Activated gamma-delta T cell (primary cell): ENCODE measurements at places on chromosomes 12 and 14.

- DNase-seq, result no peak
Measured at GRCh38 chr12:123034865-123035264, 54.4 kb downstream of the ARL6IP4 start.

DNA sequence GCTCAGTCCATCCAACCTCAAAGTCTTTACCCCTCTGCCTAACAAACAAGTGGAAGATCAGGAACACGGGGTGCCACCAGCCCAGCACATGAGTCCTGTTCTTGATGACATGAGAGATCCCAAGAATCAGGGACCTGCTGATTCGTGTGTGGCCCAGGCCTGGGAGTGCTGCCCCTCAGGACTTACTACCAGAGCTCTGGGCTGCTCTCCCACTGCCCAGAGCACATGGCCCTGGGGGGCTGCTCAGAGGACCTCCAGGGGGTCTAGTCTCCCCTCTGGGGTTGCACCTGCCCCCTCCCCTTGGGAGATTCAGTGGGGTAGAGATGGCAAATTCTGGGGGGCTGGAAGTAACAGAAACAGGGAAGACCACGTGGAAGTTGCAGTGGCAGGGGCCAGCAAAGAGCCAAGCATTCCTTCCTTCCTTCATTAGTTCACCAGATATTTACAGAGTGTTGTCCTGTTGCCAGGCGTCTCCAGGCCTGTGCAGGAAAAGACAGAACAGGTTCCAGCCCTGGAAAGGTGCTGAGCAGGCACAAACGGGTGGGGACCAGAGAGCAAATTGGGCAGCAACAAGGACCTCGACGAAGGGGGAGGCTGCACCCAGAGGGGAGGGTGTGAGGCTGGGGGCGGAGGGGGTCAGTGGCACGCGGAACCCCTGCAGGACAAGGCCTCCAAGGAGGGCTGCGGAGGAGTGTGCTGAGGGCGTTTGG lies 45.1 kb upstream of the MEG3 start:
- no peak for DNase-seq

DNA sequence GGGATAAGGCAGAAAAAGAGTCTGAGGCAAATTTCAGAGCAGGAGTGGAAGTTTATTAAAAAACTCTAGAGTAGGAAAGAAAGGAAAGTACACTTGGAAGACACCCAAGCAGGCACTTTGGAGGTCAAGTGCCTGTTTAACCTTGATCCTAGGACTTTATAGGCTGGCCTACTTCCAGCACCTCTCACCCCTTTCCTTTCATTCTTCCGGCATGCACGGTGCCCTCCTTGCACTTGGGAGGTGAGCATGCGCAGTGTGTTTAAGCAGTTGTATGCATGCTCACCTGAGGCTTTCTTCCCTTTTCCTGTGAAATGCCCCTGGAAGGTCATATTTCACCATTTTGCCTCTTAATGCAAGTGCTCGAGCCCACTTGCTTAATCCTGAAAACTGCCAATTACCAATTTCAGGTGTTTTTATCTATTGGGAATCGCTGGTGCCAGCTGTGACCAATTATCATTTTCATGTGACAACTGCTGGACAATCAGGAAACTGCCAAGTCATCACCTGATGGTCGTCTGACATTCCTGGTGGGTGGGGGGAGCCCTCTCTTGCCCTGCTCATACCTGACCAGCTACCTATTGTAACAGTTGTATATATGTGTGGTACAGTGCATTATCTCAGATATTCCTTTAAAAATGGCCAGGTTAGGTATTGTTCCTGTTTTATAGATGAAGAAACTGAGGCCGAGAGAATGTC lies 53.5 kb downstream of the SUDS3 start:
- DNase-seq, result no peak

DNA sequence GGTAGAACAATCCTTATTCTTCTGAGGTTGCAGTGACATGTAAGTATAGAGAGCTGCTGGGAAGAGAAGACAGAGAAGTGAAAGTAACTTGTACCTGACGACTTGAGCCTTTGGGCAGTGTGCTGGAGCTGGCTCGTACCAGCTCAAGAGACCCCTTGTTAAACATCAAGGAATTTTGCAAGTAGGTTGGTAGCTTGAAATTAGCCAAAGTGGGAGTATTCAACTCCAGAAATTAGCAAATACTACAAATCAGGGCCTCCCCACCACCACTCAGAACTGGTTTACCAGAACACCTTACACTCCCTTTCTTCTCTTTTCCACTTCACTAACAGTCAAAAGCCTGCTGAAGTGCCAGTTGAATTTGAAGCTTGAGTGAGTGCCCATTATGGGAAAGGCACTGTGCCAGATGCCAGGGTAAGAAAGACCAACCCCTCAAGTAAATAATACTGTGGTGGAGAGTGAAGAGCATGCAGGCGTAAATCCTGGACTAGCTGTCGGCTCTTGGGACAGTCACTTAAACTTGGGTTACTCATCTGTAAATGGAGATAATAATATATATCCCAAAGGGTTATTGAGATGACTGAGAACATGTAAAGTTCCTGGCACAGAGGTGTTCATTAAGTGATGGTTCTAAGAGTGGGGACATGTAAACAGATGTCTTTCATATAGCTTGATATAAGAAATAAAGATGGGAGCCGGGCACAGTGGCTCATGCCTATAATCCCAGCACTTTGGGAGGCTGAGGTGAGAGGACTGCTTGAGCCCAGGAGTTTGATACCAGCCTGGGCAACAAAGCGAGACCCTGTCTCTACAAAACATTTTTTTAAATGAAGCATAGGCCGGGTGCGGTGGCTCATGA lies 27.0 kb upstream of the EID3 start:
- DNase-seq, result no peak

DNA sequence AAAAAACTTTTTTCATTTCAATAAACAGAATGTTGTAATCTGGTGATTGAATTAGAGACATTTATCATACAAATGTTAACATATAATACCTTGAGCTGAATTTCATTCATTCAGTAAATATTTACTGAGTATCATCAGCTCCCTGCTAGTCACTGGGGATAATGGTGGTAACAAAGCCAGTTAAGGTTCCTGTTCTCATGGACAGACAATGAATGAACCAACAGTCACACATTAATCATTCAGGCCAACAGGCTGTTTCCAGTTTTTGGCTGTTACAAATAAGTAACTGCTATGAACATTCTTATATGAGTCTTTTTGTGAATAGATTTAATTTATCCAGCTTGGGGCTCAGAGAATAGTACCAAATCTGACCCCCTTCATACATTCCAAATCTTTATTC lies 13.5 kb downstream of the EXD2 start:
- no peak for DNase-seq

GRCh38 chr14:32512813-32513212 lies 183.7 kb downstream of the AKAP6 start:
- DNase-seq, result no peak

DNA sequence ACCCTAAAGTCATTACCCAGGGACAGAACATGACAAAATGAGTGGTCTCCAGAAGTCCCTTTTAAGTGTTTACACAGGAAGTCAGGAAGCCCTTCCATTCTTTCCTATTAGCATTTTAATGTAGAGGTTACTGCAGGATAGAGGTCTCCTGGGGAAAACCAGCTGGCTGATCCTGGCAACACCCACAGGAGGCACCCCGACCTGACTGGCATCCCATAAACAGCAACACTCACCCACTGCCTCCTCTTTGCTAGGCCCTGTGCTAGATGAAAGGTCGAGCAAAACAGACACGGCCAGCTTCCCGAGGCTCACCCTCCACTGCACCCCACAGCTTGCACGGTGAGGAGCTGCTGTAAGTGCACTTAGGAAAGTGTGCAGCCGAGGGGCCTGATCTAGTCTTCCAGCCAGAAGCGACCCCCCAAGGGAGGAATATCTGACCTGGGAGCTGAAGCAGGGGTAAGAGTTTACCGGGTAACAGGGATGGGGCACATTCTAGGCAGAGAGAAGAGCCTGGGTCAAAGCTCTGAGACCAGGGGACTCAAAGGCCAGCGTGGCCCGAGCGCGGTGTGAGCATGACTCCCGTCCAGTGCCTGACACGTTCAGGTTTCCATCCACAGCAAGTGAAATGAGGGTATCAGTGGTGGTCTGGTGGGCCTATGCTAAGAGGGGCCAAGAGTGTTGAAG lies 9.0 kb downstream of the DAZAP2 start:
- DNase-seq, result no peak

- DNase-seq, result no peak
Measured at GRCh38 chr12:9648701-9649531, 20.6 kb upstream of the CLEC2D start.

GRCh38 chr12:6551063-6551461 lies 4.8 kb downstream of the IFFO1 start:
- no peak for DNase-seq

DNA sequence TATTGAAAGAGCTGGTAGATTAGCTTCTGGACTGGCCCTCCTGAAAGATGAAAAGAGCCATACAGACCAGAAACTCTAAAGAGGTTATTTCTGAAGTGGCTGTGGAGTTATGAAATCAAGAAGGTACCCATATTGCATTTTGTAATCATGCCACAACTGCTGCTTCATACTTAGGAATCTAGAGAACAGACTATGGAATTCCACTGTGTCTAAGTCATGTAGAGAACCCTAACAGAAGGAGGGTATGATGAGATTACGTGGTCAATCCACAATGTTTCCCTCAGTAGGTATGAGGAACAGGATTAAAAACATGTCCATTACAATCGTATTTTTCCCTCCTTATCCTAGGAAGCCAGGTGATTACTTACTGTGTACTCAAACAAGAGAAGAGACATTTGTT lies 708.8 kb downstream of the RERGL start:
- DNase-seq, result no peak

DNA sequence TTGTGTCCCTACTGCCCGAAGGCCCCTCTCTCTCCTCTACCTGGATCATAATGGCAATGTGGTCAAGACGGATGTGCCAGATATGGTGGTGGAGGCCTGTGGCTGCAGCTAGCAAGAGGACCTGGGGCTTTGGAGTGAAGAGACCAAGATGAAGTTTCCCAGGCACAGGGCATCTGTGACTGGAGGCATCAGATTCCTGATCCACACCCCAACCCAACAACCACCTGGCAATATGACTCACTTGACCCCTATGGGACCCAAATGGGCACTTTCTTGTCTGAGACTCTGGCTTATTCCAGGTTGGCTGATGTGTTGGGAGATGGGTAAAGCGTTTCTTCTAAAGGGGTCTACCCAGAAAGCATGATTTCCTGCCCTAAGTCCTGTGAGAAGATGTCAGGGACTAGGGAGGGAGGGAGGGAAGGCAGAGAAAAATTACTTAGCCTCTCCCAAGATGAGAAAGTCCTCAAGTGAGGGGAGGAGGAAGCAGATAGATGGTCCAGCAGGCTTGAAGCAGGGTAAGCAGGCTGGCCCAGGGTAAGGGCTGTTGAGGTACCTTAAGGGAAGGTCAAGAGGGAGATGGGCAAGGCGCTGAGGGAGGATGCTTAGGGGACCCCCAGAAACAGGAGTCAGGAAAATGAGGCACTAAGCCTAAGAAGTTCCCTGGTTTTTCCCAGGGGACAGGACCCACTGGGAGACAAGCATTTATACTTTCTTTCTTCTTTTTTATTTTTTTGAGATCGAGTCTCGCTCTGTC lies 1.8 kb downstream of the INHBE start:
- DNase-seq, result no peak

GRCh38 chr12:106647793-106648514 lies 65.2 kb downstream of the RFX4 start:
- no peak for DNase-seq

DNA sequence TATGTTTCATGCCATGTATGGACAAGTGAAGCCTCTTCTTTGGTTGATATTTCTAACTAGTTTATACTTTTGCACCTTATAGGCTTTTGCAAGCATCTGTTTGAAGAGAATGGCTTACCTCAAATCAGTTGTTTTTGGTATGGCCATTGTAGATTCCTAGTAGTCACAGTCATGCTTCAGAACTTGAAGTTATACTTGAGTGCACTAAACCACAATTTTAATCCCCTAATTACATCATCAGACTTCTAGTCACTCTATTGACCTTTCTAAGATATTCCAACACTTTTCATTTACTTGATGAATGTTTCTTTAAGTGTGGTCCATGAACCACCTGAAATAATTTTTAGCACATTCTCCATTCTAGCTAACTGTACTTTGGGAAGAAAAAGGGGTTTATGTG lies 18.6 kb upstream of the KLRB1 start:
- no peak for DNase-seq

- no peak for DNase-seq
Measured at GRCh38 chr14:59905188-59905587, 14.8 kb upstream of the LRRC9 start.

DNA sequence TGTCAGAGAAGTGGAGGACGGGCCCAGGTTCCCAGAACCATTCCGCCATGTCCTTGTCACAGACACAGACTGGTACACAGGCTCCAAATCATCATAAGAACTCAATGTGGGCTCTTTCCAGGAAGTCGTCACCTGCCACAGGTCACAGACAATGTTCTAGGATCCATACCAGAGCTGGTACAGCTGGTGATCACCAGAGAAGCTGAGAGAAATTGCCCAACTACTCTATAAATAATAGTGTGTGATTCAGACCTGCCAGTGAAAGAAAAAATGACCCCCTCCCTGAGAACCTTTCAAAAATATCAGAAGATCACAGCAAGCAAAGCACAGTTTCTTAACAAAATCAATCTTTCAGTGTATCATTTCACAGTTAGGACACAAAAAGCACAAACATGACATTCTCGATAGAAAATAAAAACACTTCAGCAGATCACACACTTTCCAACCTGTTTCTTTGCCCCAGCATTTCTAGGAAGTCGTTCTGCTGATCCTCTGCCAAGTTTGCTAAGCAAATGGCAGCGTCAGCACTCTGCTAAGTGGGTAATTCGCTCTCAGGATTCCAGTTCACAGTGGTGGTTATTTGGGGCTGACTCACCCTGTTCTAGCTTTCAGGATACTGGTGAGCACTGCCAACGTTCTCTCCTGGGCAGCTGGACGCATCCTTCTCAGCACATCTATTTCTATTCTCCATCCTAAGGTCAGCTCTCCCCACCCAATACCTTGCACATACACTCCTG lies 223.3 kb upstream of the SFSWAP start:
- no peak for DNase-seq

GRCh38 chr14:99072956-99073355 lies 199.0 kb downstream of the BCL11B start:
- DNase-seq, result no peak

DNA sequence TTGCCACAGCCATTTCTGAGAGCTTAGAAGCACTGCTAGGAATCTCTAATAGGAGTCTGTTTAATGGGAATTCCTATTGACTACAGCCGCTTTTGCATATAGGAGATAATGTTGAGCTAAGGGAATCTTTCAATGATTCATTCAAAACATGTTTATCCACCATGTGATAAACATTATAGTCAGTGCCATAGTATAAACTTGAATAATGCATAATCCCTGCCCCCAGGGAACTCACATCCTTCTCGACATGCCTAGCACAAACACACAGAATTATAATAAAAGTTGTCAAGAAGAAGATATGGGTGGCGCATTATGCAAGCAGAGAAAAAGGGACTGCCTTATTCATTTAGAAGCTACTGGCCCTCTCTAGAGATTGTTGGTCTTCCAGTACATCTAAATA lies 248.0 kb downstream of the DAD1 start:
- DNase-seq, result no peak

- DNase-seq, result no peak
Measured at GRCh38 chr12:77613411-77613810, 217.3 kb upstream of the NAV3 start.
